ENCODE measurements at places on chromosomes 13 and 19. TPM values are rescaled to one million over a fixed set of nuclear protein-coding genes. Genes with fewer than 3 reads are reported as not detected.

EID2B gene
- 3.7 TPM for total RNA-seq

DACH1 gene
- not detected for total RNA-seq

CGB8 gene
- not detected for total RNA-seq

DNA sequence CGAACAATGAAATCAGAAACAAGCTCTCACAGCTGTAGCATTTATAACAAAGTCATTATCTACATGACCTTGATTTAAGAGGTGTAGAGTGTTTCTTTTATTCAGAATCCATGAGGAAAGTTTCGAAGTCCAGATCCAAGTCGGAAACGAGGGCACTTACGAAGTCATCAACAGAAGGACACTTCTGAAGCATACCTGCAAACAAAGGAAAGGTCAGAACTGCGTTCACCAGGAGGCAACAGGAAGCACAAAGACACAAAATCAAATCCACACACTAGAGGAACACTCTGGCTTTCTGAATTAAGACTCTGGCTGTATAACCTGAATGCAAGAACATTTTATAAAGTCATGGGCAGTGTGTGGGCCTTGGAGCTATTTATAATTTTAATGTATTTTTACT, 158.9 kb downstream of the MIPEP start:
- no peaks in the 10 kb centered on the region for H3K27me3 ChIP-seq
- H3K27ac ChIP-seq: no peak overlapping the region
- no peaks in the 10 kb centered on the region for H3K36me3 ChIP-seq
- no peaks in the 10 kb centered on the region for H3K4me1 ChIP-seq

- H3K27me3 ChIP-seq: no peaks in the 10 kb centered on the region
- H3K36me3 ChIP-seq: no peaks in the 10 kb centered on the region
- no peak for DNase-seq
- H3K4me1 ChIP-seq: peaks cover 19% of the 10 kb centered on the region
Measured at GRCh38 chr19:13729859-13730258, 34.5 kb upstream of the MRI1 start.

DNA sequence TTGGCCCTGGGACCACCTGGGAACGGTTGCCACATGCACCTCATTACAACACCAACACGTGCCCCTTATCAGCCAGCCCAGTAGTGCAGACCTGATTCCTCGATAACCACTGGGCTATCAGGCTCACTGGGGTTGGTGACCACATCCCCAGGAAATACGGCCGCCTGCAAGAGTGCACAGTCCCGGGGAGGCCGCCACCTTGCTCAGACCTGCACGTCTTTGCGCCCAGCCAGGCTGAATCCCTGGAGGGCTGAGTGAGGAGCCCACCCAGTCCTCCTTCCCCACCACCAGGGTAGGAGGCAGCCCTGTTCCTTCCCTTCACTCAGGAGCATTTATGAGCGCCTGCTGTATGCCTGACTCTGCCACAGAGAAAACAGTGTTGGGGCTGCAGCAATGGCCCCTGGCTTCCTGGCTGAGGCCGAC, 67.8 kb downstream of the CEBPG start:
- H3K27ac ChIP-seq: no peak overlapping the region
- no peaks in the 10 kb centered on the region for H3K27me3 ChIP-seq
- H3K4me3 ChIP-seq: no peak overlapping the region
- no peak for DNase-seq

LHB gene
- not detected for total RNA-seq

DNA sequence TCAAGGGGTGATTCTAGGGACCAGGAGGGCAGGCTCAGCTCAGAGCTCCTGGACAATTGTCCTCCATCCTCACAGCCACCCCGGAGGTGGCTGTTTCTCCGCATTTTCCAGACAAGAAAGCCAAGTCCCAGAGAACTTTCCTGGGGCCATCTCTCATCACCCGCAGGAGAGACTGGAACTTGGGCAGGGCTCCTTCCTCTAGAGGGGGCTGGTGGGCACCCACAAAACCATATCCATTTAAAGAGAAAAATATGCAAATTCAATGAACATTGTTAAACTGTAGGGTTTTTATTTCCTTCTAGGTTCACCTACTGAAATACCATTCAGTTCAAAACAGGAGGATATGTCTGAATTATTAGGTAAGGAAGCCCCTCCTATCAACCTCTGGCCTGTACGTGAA, 16.6 kb downstream of the SPACA7 start:
- H3K36me3 ChIP-seq: no peaks in the 10 kb centered on the region
- H3K4me1 ChIP-seq: no peaks in the 10 kb centered on the region
- H3K27me3 ChIP-seq: peaks cover 5% of the 10 kb centered on the region
- H3K4me3 ChIP-seq: no peak overlapping the region
- no peak overlapping the region for H3K27ac ChIP-seq
- DNase-seq: no peak

DNA sequence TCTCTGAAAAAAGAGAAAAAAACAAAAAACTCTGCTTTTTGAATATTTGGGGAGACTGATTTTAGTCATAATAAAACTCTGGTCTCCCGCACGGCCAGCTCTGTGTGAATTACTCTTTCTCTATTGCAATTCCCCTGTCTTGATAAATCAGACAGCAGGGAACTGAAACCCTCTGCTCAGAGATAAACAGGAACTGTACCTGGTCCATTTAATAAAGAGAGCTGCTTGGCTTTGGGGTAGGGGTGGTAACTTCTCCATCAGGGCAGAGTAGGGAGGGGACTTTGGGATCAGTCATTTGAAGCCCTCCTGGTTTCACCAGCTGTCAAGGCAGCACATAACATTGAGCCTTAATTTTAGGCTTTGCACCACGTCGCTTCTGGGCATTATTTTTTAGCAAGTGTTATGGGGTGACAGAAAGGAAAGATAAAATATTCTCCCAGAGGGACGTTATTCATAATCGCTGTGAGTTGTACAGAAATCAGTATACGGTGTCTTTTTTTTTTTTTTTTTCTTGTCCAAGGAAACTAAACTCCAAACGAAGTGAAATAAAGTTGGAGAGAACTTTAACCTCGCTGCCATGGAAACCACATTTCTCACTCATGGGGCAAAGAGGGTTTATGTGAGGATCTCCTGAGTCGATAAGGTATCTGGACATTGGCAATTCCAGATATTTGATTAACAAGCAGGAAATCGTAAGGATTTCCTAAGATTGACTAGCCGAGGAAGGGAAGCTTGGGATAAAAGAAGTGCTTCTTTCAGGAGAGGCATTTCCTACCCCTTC, 99.0 kb upstream of the MRI1 start:
- no peaks in the 10 kb centered on the region for H3K36me3 ChIP-seq
- H3K4me1 ChIP-seq: no peaks in the 10 kb centered on the region
- no peak overlapping the region for H3K4me3 ChIP-seq

KLF1 gene
- total RNA-seq: 0.80 TPM

- H3K4me3 ChIP-seq: no peak overlapping the region
- no peaks in the 10 kb centered on the region for H3K36me3 ChIP-seq
- H3K27ac ChIP-seq: no peak overlapping the region
Measured at GRCh38 chr13:112779856-112780604, 90.2 kb downstream of the ATP11A start.

LDLR gene
- total RNA-seq: 115 TPM

GRCh38 chr19:46839752-46840497, 10.7 kb downstream of the AP2S1 start:
- no peak for DNase-seq
- H3K27ac ChIP-seq: no peak overlapping the region
- peaks cover 28% of the 10 kb centered on the region for H3K36me3 ChIP-seq
- no peaks in the 10 kb centered on the region for H3K4me1 ChIP-seq
- no peaks in the 10 kb centered on the region for H3K27me3 ChIP-seq

DNA sequence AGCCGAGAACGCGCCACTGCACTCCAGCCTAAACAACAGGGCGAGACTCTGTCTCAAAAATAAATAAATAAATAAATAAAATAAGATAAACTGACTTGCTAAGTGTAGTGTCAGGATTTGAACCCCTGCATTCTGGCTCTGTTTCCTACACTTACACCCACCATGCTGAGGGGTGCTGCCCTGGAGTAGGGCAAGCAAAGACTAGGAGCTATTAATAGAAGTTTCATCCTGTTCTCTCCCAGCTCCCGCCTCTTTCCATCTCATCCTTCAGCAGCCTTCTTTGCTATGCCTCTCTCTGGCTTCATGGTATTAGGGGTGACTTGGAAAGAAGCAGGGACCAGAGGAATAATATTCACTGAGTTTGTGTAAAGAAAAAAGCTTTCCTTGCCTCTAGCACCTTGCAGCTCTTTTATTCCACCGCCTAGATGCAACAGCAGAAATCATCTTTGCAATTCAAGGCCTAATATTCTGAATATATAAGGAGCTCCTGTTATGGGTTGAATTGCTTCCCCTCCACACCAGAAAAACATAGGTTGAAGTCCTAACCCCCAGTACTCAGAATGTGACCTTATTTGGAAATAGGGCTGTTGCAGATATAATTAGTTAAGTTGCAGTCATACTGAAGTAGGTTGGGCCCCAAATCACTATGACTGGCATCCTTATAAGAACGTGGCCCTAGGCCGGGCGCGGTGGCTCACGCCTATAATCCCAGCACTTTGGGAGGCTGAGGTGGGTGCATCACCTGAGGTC, 8.7 kb upstream of the PLAUR start:
- peaks cover 12% of the 10 kb centered on the region for H3K4me1 ChIP-seq
- H3K4me3 ChIP-seq: no peak overlapping the region
- H3K27ac ChIP-seq: no peak overlapping the region
- H3K27me3 ChIP-seq: no peaks in the 10 kb centered on the region

DNA sequence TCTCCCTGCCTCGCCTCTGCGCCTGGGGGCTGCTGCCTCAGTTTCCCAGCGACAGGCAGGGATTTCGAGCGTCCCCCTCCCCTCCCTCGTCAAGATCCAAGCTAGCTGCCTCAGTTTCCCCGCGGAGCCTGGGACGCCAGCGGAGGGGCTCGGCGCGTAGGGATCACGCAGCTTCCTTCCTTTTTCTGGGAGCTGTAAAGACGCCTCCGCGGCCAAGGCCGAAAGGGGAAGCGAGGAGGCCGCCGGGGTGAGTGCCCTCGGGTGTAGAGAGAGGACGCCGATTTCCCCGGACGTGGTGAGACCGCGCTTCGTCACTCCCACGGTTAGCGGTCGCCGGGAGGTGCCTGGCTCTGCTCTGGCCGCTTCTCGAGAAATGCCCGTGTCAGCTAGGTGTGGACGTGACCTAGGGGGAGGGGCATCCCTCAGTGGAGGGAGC, 722 bp upstream of the ICAM1 start:
- H3K4me1 ChIP-seq: peaks cover 31% of the 10 kb centered on the region
- peak; percentile 80 for DNase-seq
- no peaks in the 10 kb centered on the region for H3K27me3 ChIP-seq
- peak overlapping the region; percentile 94 for H3K4me3 ChIP-seq
- H3K27ac ChIP-seq: peak overlapping the region; percentile 94
- H3K36me3 ChIP-seq: peaks cover 23% of the 10 kb centered on the region

SERPINE3 gene
- total RNA-seq: not detected

SLAIN1 gene
- 43.3 TPM for total RNA-seq

DNA sequence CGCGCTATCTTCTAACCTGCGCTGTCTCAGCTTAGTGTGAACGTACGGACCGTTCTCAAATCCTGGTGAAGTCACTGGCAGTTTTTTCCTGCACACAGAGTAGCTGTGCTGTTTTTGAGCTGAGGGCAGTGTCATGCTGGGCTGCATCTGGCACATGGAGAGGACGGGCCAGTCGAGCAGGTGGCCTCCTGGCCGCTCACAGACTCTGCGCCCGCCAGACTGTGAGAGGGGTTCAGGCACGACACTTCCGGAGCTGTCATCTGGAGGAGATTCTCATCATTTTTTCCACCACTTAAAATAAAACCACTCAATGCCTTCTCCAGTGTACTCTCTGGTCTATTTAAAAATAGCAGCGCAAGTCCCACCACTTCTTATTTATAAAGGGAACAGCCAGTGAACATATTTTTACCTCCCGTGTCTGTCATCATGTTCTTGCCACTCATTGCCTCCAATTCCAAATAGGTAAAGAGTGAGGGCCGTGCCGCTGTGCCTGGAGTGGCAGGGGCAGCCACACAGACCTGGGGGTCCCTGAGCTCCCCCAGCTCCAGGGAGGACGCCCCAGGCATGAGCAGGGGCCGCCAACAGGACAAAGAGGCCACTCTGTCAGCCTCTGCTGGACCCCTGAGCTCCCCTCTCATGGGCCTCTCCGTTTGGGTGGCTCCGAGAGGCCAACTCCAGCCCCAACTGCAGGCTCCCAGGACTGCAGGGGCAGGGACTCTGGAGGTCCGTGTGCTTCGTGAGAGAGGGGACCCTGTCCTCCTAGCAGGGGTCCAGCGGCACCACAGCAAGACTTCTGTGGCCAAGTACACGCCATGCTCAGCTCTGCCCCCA, 36.9 kb upstream of the GRTP1 start:
- H3K27ac ChIP-seq: no peak overlapping the region
- H3K36me3 ChIP-seq: no peaks in the 10 kb centered on the region
- no peaks in the 10 kb centered on the region for H3K4me1 ChIP-seq
- H3K27me3 ChIP-seq: no peaks in the 10 kb centered on the region

LRG1 gene
- 0.39 TPM for total RNA-seq

DNA sequence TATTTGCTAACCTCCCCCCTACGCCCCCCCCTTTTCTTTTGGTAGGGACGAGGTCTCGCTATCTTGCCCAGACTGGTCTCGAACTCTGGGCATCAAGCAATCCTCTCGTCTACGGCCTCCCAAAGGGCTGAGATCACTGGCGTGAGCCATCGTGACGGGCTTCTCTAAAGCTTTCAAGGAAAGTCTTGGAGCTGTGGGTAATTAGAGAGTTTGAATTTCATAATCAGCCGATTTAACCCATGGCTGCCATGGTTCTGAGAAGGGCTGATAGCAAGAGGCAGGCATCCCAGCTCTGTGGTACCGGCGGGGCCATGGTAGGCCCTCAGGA, 679 bp upstream of the ABHD8 start:
- peaks cover 34% of the 10 kb centered on the region for H3K4me1 ChIP-seq
- DNase-seq: no peak
- H3K4me3 ChIP-seq: peak overlapping the region; percentile 66
- H3K36me3 ChIP-seq: peaks cover 4% of the 10 kb centered on the region
- no peaks in the 10 kb centered on the region for H3K27me3 ChIP-seq

GRCh38 chr19:49490287-49491029, 3.0 kb downstream of the RPL13A start:
- peaks cover 66% of the 10 kb centered on the region for H3K36me3 ChIP-seq
- H3K4me3 ChIP-seq: peak overlapping the region; percentile 98
- no peak for DNase-seq
- peaks cover 38% of the 10 kb centered on the region for H3K4me1 ChIP-seq
- peaks cover 4% of the 10 kb centered on the region for H3K27me3 ChIP-seq
- H3K27ac ChIP-seq: peak overlapping the region; percentile 94

DNA sequence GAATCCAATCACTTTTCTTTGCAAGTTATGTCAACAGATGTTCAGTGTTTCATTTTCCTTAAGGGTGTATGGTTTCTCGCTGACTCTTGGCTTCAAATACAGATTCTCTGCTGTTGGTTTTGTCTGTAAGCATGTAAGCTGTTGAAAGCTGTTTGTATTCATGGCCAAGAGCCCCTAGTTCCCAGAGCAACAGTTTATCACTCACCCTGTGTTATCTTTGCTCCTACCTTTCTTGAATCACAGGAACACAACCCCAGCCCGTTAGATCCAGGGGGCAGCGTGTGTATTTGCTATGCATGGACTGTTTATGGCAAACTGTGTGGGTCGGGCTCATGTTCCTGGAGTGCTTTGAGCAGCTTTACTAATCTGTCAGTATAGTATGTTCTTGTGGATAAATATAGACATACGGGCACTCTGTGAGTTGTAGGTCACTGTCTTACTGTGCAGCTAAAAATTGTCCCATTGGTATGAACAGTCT, 28.9 kb downstream of the FRY start:
- DNase-seq: no peak
- H3K4me1 ChIP-seq: peaks cover 7% of the 10 kb centered on the region
- no peak overlapping the region for H3K27ac ChIP-seq
